ENCODE measurements at places on chromosomes 2 and 18.
A peak's percentile ranks its signal among the peaks of the same experiment; 100 is the strongest.

- peak; percentile 31 for DNase-seq
These were observed 179.5 kb downstream of the EIPR1 start for GRCh38 chr2:3198119-3198518.

DNA sequence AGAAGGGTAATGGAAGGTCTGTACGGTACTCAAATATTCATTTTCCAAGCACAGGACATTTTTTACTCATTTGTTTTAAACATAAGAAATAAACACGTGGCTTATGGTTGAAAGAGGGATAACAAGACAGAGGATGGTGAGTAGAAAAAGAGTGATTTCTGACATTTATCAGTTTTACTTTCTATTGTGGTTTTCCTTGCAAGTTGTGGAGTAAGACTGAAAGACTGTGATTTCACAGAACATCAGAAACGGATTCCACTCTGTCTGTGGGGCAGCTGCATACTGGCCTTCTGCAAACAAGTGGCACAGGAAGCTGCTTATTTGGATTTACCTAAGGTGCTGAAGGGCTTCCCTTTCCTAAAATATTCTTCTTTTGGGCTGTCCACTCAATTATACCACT, 122.2 kb upstream of the ITGB6 start:
- DNase-seq = no peak

DNA sequence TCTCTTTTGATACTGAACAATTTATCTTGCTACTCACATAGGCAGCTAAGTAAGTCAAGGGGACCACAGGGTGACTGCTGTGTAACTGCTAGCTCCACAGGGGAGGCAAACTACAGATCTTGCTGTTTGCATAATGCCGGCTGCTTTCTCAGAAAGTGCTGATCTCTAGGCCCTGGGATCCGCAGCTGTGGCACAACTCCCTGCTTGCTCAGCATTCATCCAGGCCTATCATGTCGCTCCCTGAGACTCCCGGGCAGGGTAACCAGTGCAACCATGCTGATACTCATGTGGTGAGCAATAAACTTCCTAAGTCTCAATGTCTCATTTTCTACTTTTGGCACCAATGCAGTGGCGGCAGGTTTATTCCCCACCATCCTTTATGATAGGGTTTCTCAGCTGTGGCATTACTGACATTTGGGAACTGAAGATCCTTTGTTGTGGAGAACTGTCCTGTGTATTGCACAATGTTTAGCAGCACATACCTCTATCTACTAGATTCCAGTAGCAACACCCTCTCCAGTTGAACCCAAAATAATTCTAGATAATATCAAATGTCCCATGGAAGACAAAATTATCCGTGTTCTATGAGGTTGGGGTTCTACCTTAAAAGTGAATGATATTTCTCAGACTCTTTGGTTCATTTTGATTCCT, 1101.3 kb downstream of the LRP1B start:
- DNase-seq = no peak

GRCh38 chr2:31420936-31421335, 6.4 kb upstream of the XDH start:
- DNase-seq = no peak

- no peak for DNase-seq
These were observed 464.6 kb downstream of the LRP1B start for GRCh38 chr2:141666191-141666590.

All from activated naive CD4-positive, alpha-beta T cell treated with Interleukin-2 at 50 U/mL for 16 hours (primary cell).